ENCODE measurements at places on chromosomes 6 and 20.
A peak's percentile ranks its signal among the peaks of the same experiment; 100 is the strongest.

- no peak within 1 kb of the TSS for H3K27ac ChIP-seq
- H3K36me3 ChIP-seq = no peaks in the 10 kb centered on the region
- no peaks in the 10 kb centered on the region for H3K27me3 ChIP-seq
- peaks cover 14% of the 10 kb centered on the region for H3K4me1 ChIP-seq
Observed at GRCh38 chr20:57524511-57525176, at the start of gene CTCFL. TSS of gene CTCFL (minus strand) at chr20:57525140. CDS start at chr20:57524205, 935 bp downstream.

DNA sequence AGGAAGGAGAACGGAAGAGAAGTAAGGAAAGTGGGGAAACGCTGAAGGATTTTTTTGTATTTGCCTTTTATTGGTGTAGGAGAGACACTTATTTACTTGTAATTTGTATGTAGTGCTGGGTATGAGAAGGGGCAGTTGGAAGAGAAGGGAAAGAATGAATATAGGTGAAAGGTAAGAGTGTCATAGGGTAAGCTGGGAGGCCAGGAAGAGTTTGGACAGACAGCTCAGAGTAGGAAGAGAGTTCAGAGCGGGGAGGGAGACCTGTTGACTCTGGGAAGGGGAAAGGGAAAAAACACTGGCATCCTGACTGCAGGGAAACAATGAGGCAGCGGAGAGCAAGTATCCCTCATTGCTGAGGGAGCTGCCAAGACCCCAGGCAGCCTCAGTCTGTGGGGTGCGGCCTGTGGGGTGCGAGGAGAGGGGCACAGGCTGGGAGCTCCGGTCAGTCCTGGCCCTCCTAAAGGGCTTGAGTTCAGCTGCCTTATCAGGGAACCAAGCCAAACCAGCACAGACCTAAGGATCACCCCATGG, 3.1 kb downstream of the TRAF3IP2 start:
- DNase-seq = no peak
- H3K27me3 ChIP-seq = no peaks in the 10 kb centered on the region
- peak overlapping the region; percentile 58 for H3K4me3 ChIP-seq

DNA sequence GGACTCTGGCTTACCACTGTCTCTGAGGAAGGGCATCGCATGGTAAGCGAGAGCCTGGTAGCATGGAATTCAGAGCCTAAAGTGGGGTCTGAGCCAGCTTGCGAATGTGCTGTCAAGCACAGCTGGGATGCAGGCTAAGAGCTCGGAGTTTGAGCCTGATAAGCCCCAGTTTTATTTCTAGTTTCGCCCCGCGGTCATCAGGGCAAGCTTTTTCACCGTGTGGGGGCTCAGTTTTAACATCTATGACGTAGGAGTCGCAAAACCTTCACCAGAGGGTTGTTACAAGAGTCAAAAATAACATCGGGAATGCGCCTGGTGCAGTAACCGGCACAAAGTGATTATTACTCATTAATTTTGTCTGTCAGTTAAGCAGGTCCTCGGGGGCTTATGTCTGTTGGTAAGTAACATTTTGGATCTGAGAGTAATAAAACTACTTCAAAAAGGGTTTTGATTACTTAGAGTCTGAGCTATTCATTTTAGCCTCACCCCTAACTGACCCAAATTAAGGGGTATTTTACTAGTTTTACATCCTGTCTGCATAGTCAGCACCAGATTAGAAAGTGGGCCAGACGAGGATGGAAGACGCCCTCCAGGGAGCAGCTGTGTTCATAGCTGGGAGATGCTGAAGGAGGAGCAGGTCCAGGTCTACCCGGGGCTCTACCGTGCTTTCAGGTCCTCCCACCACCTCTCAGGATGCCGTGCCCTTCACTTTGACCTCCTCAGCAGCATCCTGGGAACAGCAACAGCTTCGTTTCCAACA, 29.7 kb downstream of the SLC22A23 start:
- H3K27ac ChIP-seq = peak overlapping the region; percentile 84
- no peak overlapping the region for H3K4me3 ChIP-seq
- peaks cover 71% of the 10 kb centered on the region for H3K4me1 ChIP-seq
- no peaks in the 10 kb centered on the region for H3K36me3 ChIP-seq

GRCh38 chr6:168666699-168667427, 225.9 kb downstream of the SMOC2 start:
- no peak overlapping the region for H3K27ac ChIP-seq
- no peak overlapping the region for H3K4me3 ChIP-seq
- H3K27me3 ChIP-seq = no peaks in the 10 kb centered on the region

GRCh38 chr6:169839898-169840631, 88.6 kb downstream of the ERMARD start:
- no peaks in the 10 kb centered on the region for H3K4me1 ChIP-seq
- H3K27me3 ChIP-seq = no peaks in the 10 kb centered on the region
- no peak overlapping the region for H3K4me3 ChIP-seq
- H3K27ac ChIP-seq = no peak overlapping the region

GRCh38 chr6:1832844-1833787, 223.4 kb downstream of the FOXC1 start:
- DNase-seq = no peak
- no peak overlapping the region for H3K27ac ChIP-seq
- no peak overlapping the region for H3K4me3 ChIP-seq
- peaks cover 44% of the 10 kb centered on the region for H3K4me1 ChIP-seq
- no peaks in the 10 kb centered on the region for H3K36me3 ChIP-seq
- H3K27me3 ChIP-seq = no peaks in the 10 kb centered on the region

DNA sequence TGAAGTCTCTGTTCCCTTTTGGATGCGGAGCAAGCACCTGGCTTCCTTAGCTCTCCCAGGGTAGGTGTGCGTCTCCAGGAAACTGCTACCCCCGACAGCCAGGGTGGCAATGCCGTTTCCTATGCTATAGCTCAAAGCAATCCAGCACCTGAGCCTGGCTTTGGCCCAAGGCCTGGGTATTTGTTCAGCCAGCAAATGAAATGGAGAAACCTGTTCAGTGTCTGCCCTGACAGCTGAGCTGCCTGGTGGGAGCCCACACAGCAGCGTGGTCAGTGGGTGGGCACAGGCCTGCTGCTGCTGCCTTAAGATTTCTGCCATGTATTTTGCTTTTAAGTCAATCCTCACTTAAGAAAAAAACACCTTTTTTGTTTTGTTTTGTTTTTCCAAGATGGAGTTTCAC, 13.7 kb downstream of the SPATA2 start:
- no peaks in the 10 kb centered on the region for H3K36me3 ChIP-seq
- H3K4me1 ChIP-seq = no peaks in the 10 kb centered on the region
- no peak overlapping the region for H3K27ac ChIP-seq
- H3K4me3 ChIP-seq = no peak overlapping the region

DNA sequence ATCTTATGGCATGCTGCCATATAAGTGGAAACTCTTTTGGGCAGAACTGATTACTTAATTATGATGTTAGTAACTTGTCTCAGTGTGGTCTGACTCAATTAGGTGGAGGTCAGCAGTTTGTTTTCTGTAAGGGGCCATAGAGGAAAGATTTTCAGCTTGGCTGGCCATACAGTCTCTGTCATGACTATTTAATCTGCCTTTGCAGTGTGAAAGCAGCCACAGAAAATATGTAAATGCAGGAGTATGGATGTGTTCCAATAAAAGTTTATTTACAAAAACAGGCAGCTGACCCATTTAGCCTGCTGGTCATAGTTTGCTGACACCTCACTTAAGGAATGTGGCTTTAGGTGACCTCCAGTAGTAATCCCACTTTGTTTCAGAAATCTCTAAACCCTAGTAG, 700.7 kb downstream of the EPM2A start:
- H3K4me3 ChIP-seq = no peak overlapping the region
- no peak overlapping the region for H3K27ac ChIP-seq
- no peaks in the 10 kb centered on the region for H3K4me1 ChIP-seq

DNA sequence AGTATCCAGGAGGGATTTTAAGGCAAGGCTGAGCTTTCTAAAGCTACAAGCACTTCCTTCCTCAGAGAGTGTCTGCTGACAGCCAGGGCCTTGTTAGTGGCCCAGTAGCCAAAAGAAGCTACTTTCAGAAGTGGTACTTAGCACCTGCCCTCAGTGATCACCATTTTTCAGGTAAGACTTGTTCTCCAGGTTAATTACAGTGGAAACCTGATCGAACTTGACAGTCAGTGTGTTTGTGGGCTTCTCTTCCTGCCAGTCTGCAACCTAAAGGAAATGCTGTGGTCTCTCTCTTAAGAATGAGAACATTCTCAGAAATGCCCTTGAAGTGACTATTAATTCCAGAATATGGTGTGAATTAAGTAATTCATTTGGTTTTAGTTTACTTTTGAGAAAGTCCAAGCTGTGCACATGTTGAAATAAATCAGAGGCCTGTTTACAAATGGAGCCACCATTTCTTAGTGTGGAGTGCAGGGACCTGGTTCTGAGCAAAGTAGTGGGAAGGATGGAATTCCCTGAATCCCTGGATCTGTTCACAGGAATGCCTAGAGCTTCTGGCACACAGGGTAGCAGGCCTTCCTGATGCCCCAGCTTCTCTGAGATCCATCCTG, 185.3 kb upstream of the AGPAT4 start:
- no peaks in the 10 kb centered on the region for H3K27me3 ChIP-seq
- no peak overlapping the region for H3K27ac ChIP-seq
- H3K36me3 ChIP-seq = no peaks in the 10 kb centered on the region
- H3K4me1 ChIP-seq = no peaks in the 10 kb centered on the region

GRCh38 chr6:131381709-131382093, 191.3 kb upstream of the ARG1 start:
- no peak for DNase-seq
- no peak overlapping the region for H3K4me3 ChIP-seq
- H3K36me3 ChIP-seq = no peaks in the 10 kb centered on the region
- H3K27ac ChIP-seq = no peak overlapping the region

- peaks cover 11% of the 10 kb centered on the region for H3K4me1 ChIP-seq
- no peak for DNase-seq
- H3K4me3 ChIP-seq = no peak overlapping the region
- no peak overlapping the region for H3K27ac ChIP-seq
Observed at GRCh38 chr6:33847867-33848266, 44.1 kb upstream of the MLN start.

- H3K27me3 ChIP-seq = no peaks in the 10 kb centered on the region
- H3K4me1 ChIP-seq = peaks cover 7% of the 10 kb centered on the region
- H3K27ac ChIP-seq = no peak overlapping the region
Observed at GRCh38 chr6:168040856-168041496, 38.0 kb downstream of the FRMD1 start.

Measured in GM23338 (cell line).